ENCODE measurements at places on chromosomes 11 and 22. TPM values are rescaled to one million over a fixed set of nuclear protein-coding genes. Genes with fewer than 3 reads are reported as not detected.
A peak's percentile ranks its signal among the peaks of the same experiment; 100 is the strongest.

CNIH2 gene
- not detected for total RNA-seq

LIF gene
- 2.5 TPM for total RNA-seq

- no peak overlapping the region for H3K27ac ChIP-seq
- no peaks in the 10 kb centered on the region for H3K27me3 ChIP-seq
- no peak for DNase-seq
- H3K36me3 ChIP-seq: no peaks in the 10 kb centered on the region
- H3K4me3 ChIP-seq: no peak overlapping the region
These were observed 4.3 kb downstream of the SIAE start for GRCh38 chr11:124669193-124669592.

GRCh38 chr22:33779243-33779642 lies 141.0 kb downstream of the LARGE1 start:
- no peak for DNase-seq
- peaks cover 28% of the 10 kb centered on the region for H3K4me1 ChIP-seq
- no peaks in the 10 kb centered on the region for H3K36me3 ChIP-seq
- H3K27ac ChIP-seq: no peak overlapping the region
- no peak overlapping the region for H3K4me3 ChIP-seq

ADAMTS15 gene
- total RNA-seq: 10.1 TPM

GRCh38 chr22:31750365-31751284 lies 693 bp upstream of the PRR14L start:
- peaks cover 50% of the 10 kb centered on the region for H3K4me1 ChIP-seq
- H3K4me3 ChIP-seq: peak overlapping the region; percentile 99
- no peaks in the 10 kb centered on the region for H3K27me3 ChIP-seq
- H3K36me3 ChIP-seq: peaks cover 7% of the 10 kb centered on the region
- peak overlapping the region; percentile 91 for H3K27ac ChIP-seq

DNA sequence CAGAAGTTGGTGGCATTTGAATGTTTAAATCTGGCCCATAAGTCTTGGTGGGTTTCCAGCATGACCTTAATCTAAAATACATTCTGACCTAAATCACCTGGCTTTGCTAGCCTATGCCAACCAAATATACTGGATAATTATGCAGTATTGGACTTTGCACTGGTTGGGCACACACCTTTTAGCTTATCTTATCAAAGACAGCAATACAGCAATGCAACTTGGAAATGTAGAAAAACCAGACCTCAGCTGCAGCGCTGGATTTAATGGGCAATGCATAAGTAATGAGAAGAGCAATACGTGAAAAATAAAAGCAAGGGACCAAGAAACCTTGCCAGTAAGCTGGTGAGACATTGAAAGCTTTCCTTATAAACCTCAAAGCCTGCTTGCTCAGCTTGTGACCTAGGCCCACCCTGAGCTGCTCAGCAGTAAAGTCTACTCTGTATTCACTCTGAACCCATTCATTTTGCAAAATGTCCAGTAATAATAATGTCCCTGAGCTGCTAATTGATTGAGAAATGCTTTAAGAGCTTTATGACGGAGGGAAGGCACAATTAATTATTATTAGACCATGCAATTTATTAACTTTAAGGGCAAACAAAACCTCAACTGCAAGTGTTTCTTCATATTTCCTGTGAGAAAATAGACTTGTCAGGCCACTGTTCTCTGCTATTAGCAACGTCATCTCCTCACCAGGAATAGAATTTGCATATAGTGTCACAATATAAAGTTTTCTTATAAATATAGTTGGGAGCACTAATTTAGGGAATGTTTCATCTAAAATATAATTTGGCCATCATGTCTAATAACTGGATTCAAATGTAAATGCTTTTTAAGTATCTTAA lies 49.4 kb upstream of the CEP295 start:
- H3K4me1 ChIP-seq: no peaks in the 10 kb centered on the region
- H3K4me3 ChIP-seq: no peak overlapping the region
- no peaks in the 10 kb centered on the region for H3K27me3 ChIP-seq
- H3K27ac ChIP-seq: no peak overlapping the region
- DNase-seq: no peak
- H3K36me3 ChIP-seq: no peaks in the 10 kb centered on the region

- H3K27me3 ChIP-seq: no peaks in the 10 kb centered on the region
- peak overlapping the region; percentile 32 for H3K27ac ChIP-seq
- peaks cover 46% of the 10 kb centered on the region for H3K4me1 ChIP-seq
- no peak overlapping the region for H3K4me3 ChIP-seq
These were observed 3.9 kb downstream of the DERL3 start for GRCh38 chr22:23834793-23835483.

DNA sequence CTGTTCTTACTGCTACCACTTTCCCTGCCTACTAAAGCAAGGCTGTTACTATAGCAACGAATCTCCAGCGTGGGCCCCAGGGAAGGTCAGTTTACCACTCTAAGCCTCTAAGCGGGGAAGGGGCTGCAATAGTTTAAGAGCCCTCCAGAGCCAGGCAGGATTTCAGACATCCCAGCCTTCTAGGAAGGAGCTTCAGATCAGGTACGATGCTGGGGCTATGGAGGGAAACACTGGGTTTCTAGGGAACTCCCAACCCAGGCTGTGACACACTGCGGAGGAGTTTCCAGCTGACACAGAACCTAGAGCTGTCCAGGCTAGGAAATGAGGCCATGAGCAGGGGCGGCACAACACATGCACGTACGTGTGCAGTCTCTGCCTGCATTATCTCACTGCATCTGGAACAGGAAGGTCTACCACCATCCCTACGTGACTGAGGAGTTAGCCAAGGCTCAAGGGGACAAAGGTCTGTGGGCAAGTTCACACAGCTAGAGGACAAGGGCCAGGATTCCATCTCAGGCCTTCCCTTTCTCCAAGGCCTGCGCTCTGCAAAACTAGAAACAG lies 20.4 kb downstream of the HPS4 start:
- H3K27ac ChIP-seq: no peak overlapping the region
- H3K4me3 ChIP-seq: no peak overlapping the region
- H3K36me3 ChIP-seq: peaks cover 96% of the 10 kb centered on the region
- H3K27me3 ChIP-seq: no peaks in the 10 kb centered on the region
- peaks cover 11% of the 10 kb centered on the region for H3K4me1 ChIP-seq
- DNase-seq: no peak

GRCh38 chr11:60887556-60887955 lies 18.8 kb downstream of the PRPF19 start:
- peaks cover 44% of the 10 kb centered on the region for H3K36me3 ChIP-seq
- DNase-seq: no peak
- H3K4me1 ChIP-seq: no peaks in the 10 kb centered on the region
- no peak overlapping the region for H3K4me3 ChIP-seq
- no peak overlapping the region for H3K27ac ChIP-seq

DRD2 gene
- total RNA-seq: 0.13 TPM

DNA sequence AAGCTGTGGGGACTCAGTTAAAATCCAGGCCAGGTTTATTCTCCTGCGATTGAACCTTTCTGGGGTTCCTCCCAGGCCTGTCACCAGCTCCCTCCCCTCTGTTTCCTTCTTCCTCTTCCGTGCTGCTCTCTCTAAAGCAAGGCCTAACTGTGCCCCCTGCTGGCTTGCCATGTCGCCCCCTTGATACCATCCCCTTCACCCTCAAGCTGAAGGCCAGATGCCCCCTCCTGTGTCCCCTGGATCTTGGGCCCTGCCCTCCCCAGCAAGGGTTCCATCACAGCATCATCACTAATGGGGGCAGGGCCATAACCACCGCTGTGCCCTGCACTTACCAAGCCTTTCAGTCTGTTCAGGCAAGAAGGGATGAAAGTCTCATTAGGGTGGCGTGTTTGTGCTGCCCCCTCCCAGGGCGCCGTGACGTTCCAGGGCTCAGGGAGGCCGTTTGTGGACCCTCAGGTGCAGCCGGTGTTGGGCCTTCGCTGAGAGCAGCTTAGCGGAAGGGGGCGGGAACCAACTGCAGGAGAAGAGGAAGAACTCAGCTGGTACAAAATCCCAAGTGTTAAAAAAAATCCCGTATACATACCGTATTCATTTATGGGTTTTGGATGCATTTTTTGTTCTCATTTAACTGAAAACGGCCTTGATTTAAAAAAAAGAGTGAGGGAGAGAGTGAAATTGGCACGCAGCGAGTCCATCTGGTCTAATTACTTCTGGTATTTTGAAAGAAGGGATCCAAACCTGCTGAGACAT lies 69.9 kb downstream of the MPPED1 start:
- H3K4me3 ChIP-seq: no peak overlapping the region
- H3K27ac ChIP-seq: no peak overlapping the region
- no peaks in the 10 kb centered on the region for H3K36me3 ChIP-seq
- no peaks in the 10 kb centered on the region for H3K4me1 ChIP-seq
- DNase-seq: no peak

GRCh38 chr22:21791635-21792625 lies 56.3 kb upstream of the YPEL1 start:
- H3K36me3 ChIP-seq: peaks cover 37% of the 10 kb centered on the region
- H3K27ac ChIP-seq: no peak overlapping the region
- no peaks in the 10 kb centered on the region for H3K27me3 ChIP-seq
- DNase-seq: no peak
- no peak overlapping the region for H3K4me3 ChIP-seq
- H3K4me1 ChIP-seq: no peaks in the 10 kb centered on the region

TENM4 gene
- 4.1 TPM for total RNA-seq
